ENCODE measurements at places on chromosomes 12 and 14.

- DNase-seq = no peak
These were observed 146.1 kb upstream of the LRIG3 start for GRCh38 chr12:59066445-59066844.

DNA sequence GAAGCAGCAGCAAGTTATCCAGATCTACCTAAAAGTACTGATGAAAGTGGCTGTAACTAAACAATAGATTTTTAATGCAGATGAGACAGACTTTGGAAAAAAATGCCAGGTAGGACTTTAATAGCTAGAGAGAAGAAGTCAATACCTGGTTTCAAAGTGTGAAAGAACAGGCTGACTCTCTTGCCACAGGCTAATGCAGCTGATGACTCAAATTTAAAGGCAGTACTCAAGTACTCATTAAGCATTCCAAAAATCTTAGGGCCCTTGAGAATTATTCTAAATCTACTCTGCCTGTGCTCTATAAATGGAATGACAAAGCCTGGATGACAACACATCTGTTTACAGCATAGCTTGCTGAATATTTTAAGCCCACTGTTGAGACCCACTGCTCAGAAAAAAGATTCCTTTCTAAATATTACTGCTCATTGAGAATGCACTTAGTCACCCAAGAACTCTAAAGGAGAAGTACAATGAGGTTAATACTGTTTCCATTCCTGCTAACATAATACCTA is 68.6 kb upstream of the SYT1 start:
- DNase-seq = no peak

- no peak for DNase-seq
These were observed at the start of gene KIF26A for GRCh38 chr14:104138098-104138717. Gene KIF26A (plus strand): TSS chr14:104138587. CDS start chr14:104138723, 136 bp downstream.

GRCh38 chr12:20883288-20883687 is 72.8 kb downstream of the SLCO1B3 start:
- no peak for DNase-seq

GRCh38 chr12:126706300-126706699 is 1560.7 kb upstream of the TMEM132C start:
- no peak for DNase-seq

- DNase-seq = no peak
These were observed 321.9 kb upstream of the RTL1 start for GRCh38 chr14:101225157-101226152.

DNA sequence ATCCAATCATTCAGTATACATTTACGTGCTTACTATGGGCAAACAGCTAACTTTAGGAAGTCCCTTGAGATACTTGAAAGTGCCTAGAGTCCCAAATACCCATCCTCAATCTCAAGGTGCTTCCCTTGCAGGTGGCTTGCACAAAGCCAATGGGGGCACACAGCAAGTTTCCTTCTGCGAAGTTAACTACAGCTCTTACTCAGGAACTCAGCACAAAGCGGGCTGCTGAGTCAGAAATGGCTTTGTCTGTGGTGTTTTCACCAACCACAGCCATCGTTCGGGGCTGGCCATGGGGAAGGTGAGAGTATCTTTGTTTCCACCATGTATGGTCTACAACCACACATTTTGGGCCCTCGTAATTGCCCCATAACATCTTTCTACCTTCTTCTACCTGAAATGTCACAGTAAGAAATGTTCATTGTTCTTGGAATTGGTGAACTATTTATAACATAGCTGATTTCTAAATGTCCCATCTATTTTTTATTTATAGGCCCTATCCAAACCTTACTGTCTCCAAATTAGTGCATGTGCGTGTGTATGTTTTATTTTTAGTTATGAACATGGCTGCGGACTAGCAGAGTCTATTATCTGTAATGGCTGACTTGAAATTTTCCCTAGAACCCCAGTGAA is 13.9 kb downstream of the MFAP5 start:
- peak; percentile 68 for DNase-seq

- no peak for DNase-seq
These were observed 724 bp downstream of the GTSF1 start for GRCh38 chr12:54472494-54473262.

- no peak for DNase-seq
These were observed 54.5 kb upstream of the MMP17 start for GRCh38 chr12:131773582-131774221.

Data from stimulated activated CD4-positive, alpha-beta T cell treated with anti-CD3 and anti-CD28 coated beads, Interleukin-12 subunit alpha, Interleukin-12 subunit beta, amount 100 ng/mL, for 48 hours (primary cell).